ENCODE measurements at places on chromosomes 11 and 22.
A peak's percentile ranks its signal among the peaks of the same experiment; 100 is the strongest.

- no peak for DNase-seq
Observed at GRCh38 chr11:66904561-66904960, 47.7 kb downstream of the LRFN4 start.

DNA sequence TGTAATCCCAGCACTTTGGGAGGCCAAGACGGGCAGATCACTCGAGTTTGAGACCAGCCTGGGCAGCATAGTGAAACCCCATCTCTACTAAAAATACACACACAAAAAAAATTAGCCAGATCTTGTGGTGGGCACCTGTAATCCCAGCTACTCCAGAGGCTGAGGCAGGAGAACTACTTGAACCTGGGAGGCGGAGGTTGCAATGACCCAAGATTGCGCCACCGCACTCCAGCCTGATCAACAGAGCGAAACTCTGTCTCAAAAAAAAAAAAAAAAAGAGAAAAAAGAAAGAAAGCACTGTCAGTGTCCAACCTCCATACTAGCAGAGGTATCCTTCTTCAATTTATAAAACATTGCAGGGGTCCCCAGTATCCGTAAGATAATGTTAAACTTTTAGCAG lies 17.8 kb downstream of the RAB6A start:
- no peak for DNase-seq

- DNase-seq = no peak
Observed at GRCh38 chr11:132423266-132423665, 1052.9 kb downstream of the NTM start.

DNA sequence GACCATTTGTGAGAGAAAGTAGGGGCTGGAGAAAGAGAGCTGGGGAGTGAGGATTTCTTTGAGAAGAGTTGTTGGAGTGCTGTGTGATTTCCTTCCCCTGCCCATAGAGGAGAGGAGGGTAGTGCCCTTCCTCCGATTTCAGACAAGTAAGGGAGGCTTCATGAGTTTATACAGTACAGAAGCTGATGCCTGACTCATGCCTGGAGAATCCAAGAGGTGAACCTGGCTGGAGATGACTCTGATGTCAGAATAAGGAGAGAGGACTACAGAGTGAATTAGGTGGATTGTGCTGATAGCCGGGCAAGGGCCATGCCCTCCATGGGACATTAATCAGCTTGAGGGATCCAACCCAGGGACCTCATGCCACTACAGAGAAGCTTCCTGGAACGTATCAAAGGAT lies 91.6 kb downstream of the FAR1 start:
- DNase-seq = no peak

GRCh38 chr11:12426176-12426575 lies 48.8 kb downstream of the PARVA start:
- no peak for DNase-seq

GRCh38 chr11:85310479-85310878 lies 316.7 kb downstream of the DLG2 start:
- DNase-seq = no peak

GRCh38 chr11:104259121-104259610 lies 95.2 kb upstream of the PDGFD start:
- no peak for DNase-seq

DNA sequence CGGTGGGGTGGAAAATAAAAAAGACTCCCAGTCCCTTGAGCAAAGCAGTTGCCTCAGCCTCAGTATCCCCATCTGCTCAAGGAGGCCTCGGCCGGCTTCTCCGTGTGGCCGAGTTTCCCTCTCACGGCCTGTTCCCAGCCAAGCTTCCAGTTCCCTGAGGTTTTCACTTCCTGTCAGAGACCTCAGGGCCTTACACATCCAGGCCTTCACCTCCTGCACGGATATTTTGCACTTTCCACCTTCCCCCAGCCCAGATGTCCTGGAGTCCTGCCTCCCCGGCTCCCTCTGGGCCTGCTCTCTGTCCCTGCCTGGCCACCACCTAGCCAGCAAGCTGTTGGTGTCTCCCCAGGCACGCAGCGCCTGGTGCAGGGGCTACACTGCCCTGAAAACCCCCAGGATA lies 41.1 kb upstream of the CD82 start:
- no peak for DNase-seq

GRCh38 chr22:25013607-25014006 lies 61.1 kb downstream of the KIAA1671 start:
- DNase-seq = no peak

DNA sequence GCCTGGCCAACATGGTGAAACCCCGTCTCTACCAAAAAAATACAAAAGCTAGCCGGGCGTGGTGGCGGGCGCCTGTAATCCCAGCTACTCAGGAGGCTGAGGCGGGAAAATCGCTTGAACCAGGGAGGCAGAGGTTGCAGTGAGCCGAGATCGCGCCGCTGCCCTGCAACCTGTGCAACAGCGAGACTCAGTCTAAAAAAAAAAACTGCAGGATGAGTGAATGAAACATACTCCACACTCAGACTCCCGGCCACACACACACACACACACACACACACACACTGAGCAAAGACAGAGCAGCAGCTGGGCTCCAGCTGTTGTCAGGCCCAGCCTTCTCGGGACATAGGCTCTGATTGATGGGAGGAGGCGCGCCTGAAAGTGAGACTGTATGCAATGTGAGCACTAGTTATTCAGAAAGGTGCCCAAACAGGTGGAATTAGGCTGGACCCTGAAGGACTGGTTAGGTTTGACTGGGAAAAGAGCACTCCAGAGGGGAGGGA lies 1.5 kb upstream of the PLEKHA7 start:
- no peak for DNase-seq

DNA sequence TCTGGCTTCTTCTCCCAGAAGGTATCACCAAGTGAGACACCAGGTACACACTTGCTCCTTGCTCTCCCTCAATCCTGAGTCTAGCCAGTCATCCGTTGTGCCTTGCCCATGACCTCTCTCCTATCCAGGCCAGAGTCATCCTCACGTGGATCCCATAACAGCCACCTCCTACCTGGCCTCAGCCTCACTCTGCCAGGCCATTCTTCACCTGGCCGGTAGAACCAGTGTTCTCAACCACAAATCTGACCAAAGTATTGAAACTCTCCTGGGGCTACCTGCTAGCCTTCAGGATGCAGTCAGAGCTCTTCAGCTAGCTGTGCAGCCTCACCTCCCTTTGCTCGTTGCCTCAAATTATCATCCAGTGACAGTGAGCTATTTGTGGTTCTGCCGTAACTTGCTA lies 37.7 kb downstream of the CHRDL2 start:
- no peak for DNase-seq

GRCh38 chr11:9774591-9775397 lies 110.9 kb downstream of the SWAP70 start:
- no peak for DNase-seq

DNA sequence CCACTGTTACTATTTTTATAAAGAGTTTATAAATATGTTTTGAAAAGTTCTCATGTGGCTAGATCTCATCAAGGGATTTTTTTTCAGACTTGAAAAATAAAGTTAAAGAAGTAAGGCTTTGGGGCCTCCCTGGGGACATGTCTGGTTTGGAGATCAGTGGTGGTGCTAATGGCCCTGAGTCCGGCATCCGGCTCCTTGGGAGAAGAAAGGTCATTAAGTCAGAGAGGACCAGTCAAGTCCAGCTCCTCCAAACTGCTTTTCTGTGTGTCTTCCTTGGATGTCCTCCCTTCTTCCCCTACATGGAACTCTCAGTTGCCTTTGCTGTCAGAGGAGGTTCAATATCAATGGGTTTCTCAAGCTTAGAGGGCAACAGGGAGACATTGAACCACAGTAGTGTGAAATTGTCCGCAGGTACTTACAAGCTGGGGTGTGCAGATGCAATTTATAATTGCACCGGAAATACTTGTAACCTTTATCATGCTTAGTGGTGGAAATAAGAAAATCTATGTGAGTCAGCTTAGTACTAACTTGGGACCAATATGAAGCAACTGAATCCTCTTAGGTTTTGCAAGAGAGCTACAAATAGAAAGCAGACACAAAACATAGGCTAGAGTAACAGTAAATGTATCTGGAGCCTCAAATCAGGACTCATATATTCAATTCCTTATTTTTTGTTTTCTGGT lies 144.3 kb downstream of the TEAD1 start:
- DNase-seq = no peak

- peak; percentile 81 for DNase-seq
Observed at GRCh38 chr11:96293598-96294021, 49.4 kb downstream of the MAML2 start.

DNA sequence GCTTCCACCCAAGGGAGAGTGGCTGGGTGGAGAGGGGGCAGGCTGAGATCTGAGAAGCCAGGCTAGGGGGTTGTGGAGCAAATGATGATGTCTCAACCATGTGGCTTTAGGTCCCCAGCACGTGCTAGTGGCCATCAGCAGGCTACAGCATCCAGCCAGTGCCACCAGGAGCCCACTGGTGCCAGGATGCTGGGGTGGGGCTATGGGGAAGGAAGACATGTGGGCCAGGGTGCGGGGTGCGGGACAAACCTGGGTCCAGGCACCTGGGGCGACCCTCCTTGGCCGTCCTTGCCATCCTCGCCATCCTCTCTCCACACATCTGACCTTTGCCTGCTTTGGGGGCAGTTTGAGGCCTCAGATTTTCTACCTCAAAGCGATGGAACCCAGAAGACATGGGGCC lies 104.3 kb downstream of the KCNQ1 start:
- DNase-seq = no peak

DNA sequence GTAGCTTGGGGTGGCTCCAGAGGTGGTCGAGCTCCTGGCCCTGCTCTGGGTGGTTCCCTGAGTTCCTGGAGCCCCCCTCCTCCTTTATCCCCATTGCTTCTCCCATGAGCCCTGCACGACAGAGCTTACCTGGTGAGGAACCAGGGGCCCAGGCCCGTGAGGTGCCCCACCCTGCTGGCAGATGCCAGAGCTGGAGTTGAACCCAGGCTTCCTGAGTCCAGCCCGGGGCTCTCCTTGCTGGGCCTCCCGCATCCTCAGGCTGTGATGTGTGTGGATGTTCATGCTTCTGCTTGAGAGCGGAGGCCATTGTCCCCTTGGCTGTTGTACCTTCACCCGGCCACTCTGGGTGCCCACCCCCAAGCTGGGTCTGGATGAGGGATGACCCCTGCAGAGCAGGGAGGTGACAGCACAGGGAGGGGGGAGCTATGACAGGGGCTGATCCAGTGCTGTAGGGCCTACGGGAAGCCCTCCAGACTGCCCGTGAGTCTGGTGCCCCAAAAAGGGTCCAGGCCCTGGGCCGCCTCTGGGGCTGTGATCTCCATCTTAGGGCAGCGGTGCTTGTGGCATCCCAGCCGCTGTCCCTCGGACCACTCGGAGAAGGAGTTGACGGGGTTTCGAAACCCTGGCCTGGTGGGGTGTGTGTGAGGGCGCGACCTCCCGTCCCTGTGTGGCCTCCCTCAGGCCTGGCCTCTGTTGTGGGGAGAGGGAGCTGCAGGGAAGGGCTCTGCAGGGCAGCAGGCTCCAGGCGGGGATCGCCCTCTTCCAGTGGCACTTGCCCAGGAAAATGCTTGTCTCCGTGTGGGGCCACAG lies 14.4 kb downstream of the MPPED1 start:
- no peak for DNase-seq

DNA sequence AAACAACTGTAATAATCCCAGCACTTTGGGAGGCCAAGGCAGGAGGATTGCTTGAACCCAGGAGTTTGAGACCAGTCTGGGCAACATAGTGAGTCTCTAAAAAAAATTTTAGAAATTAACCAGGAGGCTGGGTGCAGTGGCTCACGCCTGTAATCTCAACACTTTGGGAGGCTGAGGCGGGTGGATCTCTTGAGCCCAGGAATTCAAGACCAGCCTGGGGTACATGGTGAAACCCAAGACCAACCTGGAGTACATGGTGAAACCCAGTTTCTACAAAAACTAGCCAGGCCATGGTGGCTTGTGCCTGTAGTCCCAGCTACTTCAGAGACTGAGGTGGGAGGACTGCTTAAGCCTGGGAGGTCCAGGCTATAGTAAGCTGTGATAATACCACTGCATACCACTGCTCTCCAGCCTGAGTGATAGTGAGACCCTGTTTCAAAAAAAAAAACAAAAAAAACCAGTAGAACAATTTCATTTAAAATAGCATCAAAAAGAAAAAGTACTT lies 11.2 kb downstream of the PI4KA start:
- DNase-seq = no peak

DNA sequence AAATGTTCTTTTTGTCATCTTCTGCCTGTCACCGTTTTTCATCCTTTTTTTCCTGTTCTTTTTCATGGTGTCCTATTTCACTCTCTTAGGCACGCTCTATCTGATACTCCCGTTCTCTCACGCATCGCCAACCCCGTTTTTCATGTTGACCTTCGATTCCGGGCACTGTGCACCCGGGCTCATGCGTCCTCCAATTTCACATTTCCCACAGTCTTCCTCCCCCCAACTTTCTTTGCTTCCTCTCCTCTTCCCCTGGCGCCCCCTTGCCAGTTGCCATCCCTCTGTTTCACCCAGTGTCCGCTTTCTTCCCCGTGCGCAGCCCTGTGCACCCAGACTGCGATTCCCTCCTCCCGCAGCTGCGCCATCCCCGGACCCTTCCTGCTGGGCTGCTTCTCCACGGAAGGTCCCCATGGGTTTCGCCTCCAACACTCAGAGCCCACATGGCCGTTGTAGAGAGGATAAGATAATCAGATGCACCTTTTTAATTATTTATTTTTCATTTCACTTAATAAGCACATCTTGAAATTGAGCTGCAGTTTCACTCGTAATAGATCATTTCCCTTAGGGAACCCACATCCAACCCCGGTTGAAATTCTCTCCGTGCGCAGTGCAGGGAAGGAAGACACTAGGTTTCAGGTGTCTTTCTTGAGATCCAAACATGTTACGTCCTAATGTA lies 791.1 kb downstream of the NTM start:
- no peak for DNase-seq

DNA sequence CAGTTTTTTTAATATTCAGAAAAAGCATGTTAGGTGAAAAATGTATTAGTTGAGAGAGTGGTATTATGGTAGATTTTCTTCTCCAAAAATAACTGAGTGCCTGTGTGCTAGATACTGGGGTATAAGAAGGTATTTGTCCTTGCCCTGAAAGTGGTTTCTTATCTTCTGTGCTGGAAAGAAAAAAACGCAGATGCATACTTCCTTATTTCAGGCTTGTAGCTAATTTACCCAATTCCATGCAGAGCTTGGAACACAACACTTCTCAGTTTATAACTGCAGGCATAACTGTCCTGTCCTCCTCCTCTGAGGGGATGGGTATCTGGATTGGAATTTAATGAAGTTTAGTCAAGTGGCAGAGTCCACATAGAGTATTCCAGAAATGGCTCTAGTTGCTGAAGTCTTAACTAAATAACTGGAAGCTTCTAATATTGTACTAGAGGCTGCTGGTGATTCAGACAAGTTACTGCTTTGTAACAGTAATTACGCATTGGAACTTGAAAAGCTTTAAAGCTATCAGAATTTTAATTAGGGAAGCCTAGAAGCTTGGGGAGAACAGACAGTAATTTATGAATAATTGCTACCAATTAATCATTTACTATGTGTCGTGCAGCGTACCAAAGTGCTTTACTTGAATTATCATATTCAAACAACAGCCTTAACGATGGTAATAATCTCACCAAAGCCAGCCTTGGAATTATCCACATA lies 12.7 kb upstream of the C11orf91 start:
- no peak for DNase-seq

- DNase-seq = no peak
Observed at GRCh38 chr11:84648471-84648870, 978.7 kb downstream of the DLG2 start.

GRCh38 chr22:36540867-36541642 lies 12.1 kb upstream of the EIF3D start:
- DNase-seq = no peak

GRCh38 chr22:28716686-28717085 lies 24.9 kb downstream of the CHEK2 start:
- DNase-seq = no peak
